Lung microvascular endothelial cell (primary cell): ENCODE measurements at places on chromosomes 6 and 20. TPM values are rescaled to one million over a fixed set of nuclear protein-coding genes. Genes with fewer than 3 reads are reported as not detected.

TINAG gene
- not detected in 2 replicates for total RNA-seq

FAM83D gene
- 24.2 TPM in 2 replicates for total RNA-seq

TNFRSF21 gene
- 49.6 and 51.9 TPM in 2 replicates for total RNA-seq

LATS1 gene
- total RNA-seq, result 4.6 and 7.1 TPM in 2 replicates

SYCP2 gene
- total RNA-seq, result 0.44 and 1.2 TPM in 2 replicates

PAK5 gene
- not detected in 2 replicates for total RNA-seq

ABHD16B gene
- not detected in 2 replicates for total RNA-seq

LY6G5C gene
- total RNA-seq, result 1.4 and 1.7 TPM in 2 replicates

SLC26A8 gene
- total RNA-seq, result not detected in 2 replicates

ARMH2 gene
- total RNA-seq, result not detected in 2 replicates

RAB44 gene
- total RNA-seq, result not detected in 2 replicates

HUS1B gene
- 0.22 and 0.79 TPM in 2 replicates for total RNA-seq

PXDC1 gene
- 45.1 and 103 TPM in 2 replicates for total RNA-seq

MTFR2 gene
- 0.60 and 1.1 TPM in 2 replicates for total RNA-seq

NNAT gene
- 0.22 TPM in 1 of 2 replicates, not detected in the other for total RNA-seq

LAMA2 gene
- total RNA-seq, result 0.20 and 0.22 TPM in 2 replicates

PROKR2 gene
- total RNA-seq, result not detected in 2 replicates

UNC5CL gene
- total RNA-seq, result under 0.01 TPM in 2 replicates

UBE2J1 gene
- 45.2 and 55.8 TPM in 2 replicates for total RNA-seq

SPEF1 gene
- under 0.01 TPM in 1 of 2 replicates, not detected in the other for total RNA-seq

GGTLC1 gene
- not detected in 2 replicates for total RNA-seq

RBM24 gene
- total RNA-seq, result 0.20 and 0.65 TPM in 2 replicates

STMN3 gene
- under 0.01 and 1.1 TPM in 2 replicates for total RNA-seq

KHDC1 gene
- 0.22 TPM in 1 of 2 replicates, not detected in the other for total RNA-seq

RSPH4A gene
- total RNA-seq, result 0.60 and 0.65 TPM in 2 replicates

QKI gene
- total RNA-seq, result 129 and 177 TPM in 2 replicates

PRRC2A gene
- total RNA-seq, result 19.4 and 27.2 TPM in 2 replicates

IL17A gene
- not detected in 2 replicates for total RNA-seq

PRSS16 gene
- 0.22 TPM in 1 of 2 replicates, not detected in the other for total RNA-seq

RBL1 gene
- 2.6 and 3.9 TPM in 2 replicates for total RNA-seq

BTNL2 gene
- total RNA-seq, result not detected in 2 replicates

TDRD6 gene
- total RNA-seq, result under 0.01 TPM in 1 of 2 replicates, not detected in the other

FOXS1 gene
- total RNA-seq, result 0.20 and 0.22 TPM in 2 replicates

ZC2HC1B gene
- not detected in 2 replicates for total RNA-seq

SLC25A27 gene
- 0.22 and 1.4 TPM in 2 replicates for total RNA-seq
